ENCODE measurements at places on chromosomes 3 and 15.

DNA sequence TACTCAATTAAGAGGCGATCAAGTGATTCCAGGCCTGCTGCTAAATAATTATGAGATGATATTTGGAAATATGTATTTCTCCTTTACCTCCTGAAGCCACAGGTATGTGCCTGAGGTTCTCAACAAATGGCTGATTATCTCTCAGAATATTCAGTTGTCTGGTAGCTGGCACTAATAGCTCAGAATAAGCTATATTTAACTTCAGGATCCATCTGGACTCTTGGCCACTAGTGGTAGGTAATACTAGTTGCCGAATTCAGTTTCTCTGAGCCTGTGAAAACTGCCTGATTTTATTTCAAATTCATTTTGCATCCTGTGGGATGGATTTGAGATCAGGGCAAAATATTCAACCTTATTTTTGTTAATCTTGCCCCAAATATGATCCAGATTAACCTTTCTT lies 499.0 kb downstream of the DIPK2A start:
- no peak for DNase-seq

DNA sequence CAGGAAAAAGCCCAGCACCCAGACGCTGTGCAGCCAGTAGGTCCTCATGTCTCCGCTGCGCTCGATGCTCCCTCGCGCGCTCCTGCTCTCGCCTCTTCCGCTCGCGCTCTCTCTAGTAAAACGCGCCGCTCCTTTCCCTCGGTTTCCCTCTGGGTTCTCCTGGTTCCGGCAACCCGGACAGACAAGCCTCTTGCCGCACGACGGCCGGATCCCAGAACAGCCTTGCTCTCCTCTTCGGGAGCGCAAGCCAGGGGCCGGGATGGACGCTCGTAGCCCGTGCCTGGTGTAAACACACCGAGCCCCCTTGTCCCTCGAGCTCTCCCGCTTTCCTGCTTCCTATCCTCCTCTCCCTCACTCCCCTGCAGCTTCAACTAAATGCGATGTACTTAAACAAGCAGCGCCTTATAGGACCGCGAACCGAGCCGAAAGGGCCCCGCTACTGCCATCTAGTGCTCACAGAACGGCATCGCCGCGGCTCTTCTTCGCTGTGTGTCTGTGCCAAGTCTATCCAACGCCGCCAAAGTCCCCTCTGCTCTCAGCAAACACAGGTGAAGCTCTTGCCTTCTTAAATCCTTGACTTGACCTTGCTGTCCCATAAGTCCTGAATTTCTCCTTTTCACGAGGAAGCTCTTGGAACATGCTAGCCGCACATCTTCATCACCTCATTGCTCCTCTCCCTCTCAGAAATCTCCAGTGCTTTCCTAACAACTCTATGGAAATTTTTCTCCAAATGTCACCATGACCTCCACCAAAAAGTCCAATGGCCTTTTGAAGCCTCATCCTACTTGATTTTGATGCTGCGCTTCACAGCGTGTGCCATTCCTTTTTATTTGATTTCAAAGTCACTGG lies 1037.2 kb downstream of the IGSF11 start:
- peak; percentile 5 for DNase-seq

DNA sequence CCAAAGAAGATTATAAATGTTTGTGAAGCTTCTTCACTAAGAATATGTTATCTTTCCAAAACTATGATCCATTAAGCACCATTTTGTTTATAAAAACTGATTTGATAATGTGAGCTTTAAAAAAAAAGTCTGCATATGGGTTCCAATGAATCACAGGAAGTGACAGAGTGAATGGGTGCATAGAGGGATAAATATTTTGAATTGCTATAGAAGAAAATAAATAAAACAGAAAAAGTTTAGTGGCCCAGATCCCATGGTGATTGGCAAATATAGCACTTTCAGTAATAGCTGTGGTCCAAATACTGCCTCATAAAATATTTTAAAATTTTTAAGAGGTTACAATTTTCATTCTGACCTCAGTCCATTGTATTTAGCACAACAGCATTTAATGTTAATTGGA lies 19.2 kb downstream of the CPA3 start:
- DNase-seq, result no peak

- peak; percentile 72 for DNase-seq
These were observed 38.7 kb downstream of the GUCA1C start for GRCh38 chr3:108914774-108915641.

DNA sequence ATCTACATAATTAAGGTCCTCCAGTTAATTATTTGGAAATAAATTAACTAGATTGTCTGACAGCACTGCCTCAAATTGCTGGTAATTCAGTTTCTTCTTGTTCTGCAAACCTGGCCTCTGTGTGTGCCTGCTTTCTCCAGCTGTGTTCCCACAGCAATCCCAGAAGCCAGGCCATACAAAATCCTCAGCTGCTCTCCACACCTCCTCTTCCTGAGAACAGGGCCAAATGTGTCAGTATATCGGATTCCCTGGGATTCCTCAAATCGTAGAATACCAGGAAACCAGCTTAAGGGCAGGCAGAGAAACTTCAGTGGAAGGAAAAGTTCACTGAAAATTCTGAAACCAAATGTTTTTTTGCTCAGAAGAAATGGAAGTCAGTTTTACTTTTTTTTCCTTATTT lies 261.4 kb downstream of the ZMAT3 start:
- DNase-seq, result no peak

Data from CD4-positive, alpha-beta T cell treated with Interleukin-17A for 4 hours (primary cell).